Nasal cavity respiratory epithelium epithelial cell of viscerocranial mucosa (primary cell): ENCODE measurements at places on chromosomes 7 and 10. TPM values are rescaled to one million over a fixed set of nuclear protein-coding genes. Genes with fewer than 3 reads are reported as not detected.

The EMX2 gene
- not detected in 2 replicates for total RNA-seq

The TMEM270 gene
- not detected in 2 replicates for total RNA-seq

The TUBAL3 gene
- total RNA-seq, result 0.34 and 0.36 TPM in 2 replicates

The GPR146 gene
- total RNA-seq, result 0.68 and 1.2 TPM in 2 replicates

The CHRM2 gene
- total RNA-seq, result not detected in 2 replicates

The EN2 gene
- under 0.01 and 0.07 TPM in 2 replicates for total RNA-seq

The FOXI2 gene
- total RNA-seq, result not detected in 2 replicates

The OR2F1 gene
- not detected in 2 replicates for total RNA-seq

The MRC1 gene
- total RNA-seq, result not detected in 2 replicates
